ENCODE measurements at places on chromosomes 3 and 15.

GRCh38 chr3:169508426-169508825 lies 155.1 kb downstream of the MECOM start:
- DNase-seq = no peak

DNA sequence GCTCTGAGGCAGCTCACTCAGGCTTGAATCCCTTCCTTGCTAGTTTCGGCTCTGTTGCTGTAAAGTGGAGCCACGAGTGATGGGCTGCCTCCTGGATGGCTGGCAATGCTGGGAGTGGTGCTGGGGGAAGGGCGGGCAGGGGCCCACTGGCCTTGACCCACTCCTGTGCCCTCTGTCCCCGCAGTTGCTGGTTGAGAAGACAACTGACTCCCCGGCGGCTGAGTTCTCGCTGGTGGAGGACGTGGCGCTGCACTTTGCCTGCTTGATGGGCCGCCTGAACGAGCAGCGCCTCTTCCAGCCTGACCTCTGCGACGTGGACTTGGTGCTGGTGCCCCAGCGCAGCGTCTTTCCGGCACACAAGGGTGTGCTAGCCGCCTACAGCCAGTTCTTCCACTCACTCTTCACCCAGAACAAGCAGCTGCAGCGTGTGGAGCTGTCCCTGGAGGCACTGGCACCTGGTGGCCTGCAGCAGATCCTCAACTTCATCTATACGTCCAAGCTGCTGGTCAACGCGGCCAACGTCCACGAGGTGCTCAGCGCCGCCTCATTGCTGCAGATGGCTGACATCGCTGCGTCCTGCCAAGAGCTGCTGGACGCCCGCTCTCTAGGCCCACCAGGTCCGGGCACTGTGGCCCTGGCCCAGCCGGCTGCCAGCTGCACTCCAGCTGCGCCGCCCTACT lies 4.7 kb downstream of the ZBTB47 start:
- no peak for DNase-seq

DNA sequence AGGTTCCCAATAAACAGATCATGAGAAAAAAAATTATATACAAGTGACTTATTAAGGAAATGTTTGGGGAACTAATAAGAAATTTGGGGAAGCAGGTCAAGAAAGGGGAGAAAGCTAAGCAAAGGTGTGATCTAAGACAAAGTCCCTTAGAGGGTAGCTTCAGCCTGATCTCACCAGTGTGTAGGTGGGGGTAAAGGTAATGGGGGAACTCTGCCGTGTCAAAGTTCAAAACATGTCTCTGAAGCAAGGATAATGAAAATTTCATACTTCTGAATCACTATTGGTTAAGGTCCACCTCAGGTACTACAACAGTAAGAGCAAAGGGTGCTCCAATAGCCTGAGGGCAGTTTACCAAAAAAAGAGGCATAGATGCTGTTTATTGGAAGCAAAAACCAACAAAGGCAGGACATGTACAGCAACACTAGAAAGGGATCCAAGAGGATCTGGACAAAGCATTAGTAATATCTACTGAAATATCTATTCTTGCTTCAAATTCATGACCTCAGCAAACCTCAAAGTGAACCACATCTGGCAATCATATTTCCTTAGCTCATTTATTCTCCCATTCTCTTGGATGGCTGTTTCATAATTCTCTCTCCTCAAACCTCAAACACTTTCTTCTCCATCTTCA lies 6.9 kb downstream of the ACAD11 start:
- DNase-seq = peak; percentile 50

GRCh38 chr3:126056681-126057500 lies 27.0 kb downstream of the SLC41A3 start:
- no peak for DNase-seq
